Chondrocyte (in vitro differentiated cells): ENCODE measurements at places on chromosomes 11 and 22. TPM values are rescaled to one million over a fixed set of nuclear protein-coding genes. Genes with fewer than 3 reads are reported as not detected.

The UCP2 gene
- 10.4 to 47.2 TPM (median 41.0 TPM) in 3 replicates for total RNA-seq

The DCDC1 gene
- total RNA-seq: not detected in 3 replicates

GRCh38 chr11:108122166-108122628 is 830 bp downstream of the ACAT1 start:
- DNase-seq: no peak

DNA sequence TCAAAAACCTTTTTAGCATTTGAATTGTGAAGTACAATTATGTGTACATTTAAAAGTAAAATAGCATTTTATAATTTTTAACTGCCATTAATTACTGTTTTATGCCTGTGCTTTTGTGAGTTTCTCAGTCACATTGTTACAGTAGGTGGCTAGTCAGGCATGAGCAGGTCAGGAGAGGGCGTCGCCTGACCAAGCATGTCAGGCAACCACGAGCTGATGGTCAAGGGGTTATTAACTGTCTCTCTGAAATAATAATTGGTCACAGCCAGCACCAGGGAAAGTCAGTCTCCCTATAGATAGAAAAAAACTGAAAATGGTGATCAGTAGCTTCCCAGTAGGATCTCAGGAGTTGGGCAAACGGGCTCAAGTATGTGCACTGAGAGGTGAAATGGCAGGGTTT is 19.4 kb upstream of the CCDC81 start:
- no peak for DNase-seq

GRCh38 chr11:75263944-75264349 is 23.4 kb downstream of the TPBGL start:
- DNase-seq: peak; percentile 61

GRCh38 chr22:45867906-45868555 is 108.9 kb downstream of the WNT7B start:
- DNase-seq: no peak

GRCh38 chr11:12999597-12999996 is 9.5 kb upstream of the RASSF10 start:
- no peak for DNase-seq

The TIGD3 gene
- 0.10 to 0.18 TPM in 2 of 3 replicates, not detected in the other for total RNA-seq

GRCh38 chr11:61026121-61027031 is 54.9 kb downstream of the CD6 start:
- no peak for DNase-seq

- DNase-seq: no peak
These were observed 3.6 kb downstream of the TNNI2 start for GRCh38 chr11:1842149-1843097.

DNA sequence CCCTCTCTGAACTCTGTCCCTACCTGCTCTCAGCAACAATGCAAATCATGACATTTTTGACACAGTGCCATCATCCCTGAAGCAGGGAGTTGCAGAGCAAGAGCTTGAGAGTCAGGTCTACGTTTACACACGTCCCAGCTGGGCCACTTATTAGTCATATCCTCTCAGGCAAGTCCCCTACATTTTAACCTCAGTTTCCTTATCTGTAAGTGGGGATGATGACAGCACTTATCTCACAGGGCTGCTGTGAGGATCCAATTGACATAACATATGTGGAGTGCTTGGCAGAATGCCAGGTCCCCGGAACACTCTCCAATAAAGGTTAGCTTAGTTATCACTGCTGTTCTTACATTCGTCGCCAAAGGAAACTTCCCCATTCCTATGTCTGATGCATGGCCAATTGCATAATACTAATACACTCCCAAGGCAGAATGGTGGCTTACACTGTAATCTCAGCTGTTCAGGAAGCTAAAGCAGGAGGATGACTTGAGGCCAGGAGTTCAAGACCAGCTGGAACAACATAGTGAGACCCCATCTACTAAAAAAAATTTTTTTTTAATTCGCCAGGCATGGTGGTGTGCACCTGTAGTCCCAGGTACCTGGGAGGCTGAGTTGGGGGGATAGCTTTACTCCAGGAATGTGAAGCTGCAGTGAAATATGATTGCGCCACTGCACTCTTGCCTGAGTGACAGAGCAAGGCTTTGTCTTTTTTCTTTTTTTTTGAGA is 16.6 kb downstream of the ASCC2 start:
- DNase-seq: no peak

GRCh38 chr11:113350336-113351067 is 36.1 kb downstream of the TTC12 start:
- no peak for DNase-seq

DNA sequence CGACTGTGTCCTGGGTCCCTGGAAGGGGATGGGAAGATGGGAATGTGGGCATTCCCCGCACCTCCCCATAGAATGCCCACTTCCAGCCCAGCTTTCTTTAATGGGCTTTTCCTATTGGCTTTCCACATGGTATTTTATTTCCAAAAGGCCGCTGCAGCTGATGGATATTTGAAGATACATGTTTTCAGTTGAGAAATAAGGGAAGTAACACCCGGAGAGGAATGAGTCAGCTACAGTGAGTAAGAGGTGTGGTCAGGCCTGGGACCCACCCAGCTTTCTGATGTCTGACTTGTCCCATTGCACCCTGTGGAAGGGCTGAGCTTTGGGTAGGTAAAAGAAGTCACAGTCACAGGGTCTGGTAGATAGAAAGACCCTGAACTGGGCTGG is 476.9 kb downstream of the MIAT start:
- DNase-seq: no peak

GRCh38 chr22:46055181-46055875 is 78.4 kb upstream of the WNT7B start:
- peak; percentile 57 for DNase-seq
